Hematopoietic multipotent progenitor cell treated with erythropoietin and hydrocortisone succinate and interleukin-3 and kit ligand, for 15 days (in vitro differentiated cells): ENCODE measurements at places on chromosomes 1 and 21.

GRCh38 chr21:46317710-46318463, 5.8 kb downstream of the C21orf58 start:
- DNase-seq, result peak; percentile 51

- DNase-seq, result peak; percentile 38
Observed at GRCh38 chr1:155093911-155094621, 15.4 kb downstream of the EFNA3 start.

DNA sequence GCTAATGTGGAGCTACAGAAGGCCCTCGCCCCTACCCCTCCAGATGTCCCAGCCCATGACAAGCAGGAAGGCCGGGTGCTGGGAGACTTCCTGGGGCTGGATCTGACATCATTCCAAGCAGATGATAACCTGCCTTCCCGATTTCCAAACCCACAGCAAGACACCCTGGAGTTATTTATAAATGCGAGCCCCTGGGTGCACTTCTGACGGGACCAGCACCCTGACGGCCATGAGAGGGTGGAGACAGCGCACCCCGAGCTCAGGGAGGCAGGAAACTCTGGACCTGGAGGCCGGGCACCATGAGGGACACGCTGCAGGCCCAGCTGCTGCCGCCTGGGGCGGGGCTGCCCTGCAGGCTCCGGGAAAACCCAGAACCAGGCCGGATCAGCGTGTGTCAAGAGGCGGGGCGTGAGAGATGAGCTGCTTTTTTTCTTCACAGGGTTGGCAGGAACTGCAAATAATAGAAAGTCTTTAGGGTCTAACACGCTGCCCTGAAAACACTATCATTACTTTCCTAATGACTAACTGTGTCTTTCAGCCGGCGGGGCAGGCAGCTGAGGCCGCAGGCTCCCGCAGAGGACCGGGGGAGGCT, 2.5 kb upstream of the PCBP3 start:
- DNase-seq, result no peak

DNA sequence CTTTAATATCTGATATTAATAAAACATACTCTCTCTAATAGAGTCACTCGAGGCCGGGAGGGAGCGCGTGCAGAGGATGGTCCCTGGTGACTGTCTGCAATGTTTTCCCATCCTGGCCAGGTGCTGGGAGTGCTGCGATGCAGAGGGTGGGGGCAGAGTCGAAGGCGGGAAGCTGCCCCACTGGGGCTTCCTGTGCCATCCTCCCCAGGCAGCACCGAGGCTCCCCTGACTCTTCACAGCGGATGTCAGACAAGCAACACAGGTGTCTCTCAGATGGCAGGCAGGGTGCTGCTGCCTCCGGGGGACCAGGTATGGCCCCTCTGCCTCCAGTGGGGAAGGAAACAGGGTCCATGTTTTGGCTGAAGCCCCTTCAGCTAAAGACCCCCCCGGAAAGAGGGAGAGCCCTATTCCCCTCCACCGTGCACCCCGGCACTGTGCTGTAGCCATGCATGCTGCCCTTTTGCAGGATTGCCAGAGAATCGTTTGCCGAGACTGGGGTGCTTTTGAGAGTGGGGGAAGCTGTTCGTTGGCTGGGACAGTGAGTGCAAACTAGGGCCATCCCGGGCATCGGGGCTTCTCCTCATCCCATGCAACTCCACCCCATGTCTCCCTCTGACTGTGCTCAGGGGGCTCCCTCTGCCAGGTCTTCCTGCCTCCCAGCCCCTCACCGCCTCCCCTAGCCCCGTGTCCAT, 32.1 kb upstream of the TTC34 start:
- DNase-seq, result no peak

GRCh38 chr1:210582205-210582970, 253.7 kb downstream of the HHAT start:
- DNase-seq, result no peak

DNA sequence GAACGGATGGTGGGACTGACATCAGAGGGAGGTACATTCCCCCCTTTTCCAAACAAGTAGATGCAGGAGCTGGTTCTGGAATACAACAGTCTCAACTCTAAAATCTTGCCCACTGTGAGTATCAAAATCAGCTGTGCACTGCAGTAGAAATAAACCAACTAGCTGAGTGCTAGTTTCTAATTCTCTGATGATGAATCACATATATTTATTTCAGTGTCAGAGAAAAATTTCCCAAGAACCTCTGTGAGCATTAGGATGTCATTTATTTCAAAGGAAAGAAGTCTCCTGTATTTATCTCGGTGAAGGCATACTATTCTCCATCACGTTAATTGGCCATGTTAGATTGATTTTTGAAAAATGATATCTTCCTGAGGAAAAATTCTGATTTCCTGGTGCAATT, 67.1 kb downstream of the LHX9 start:
- no peak for DNase-seq

- DNase-seq, result no peak
Observed at GRCh38 chr1:31639543-31639942, 5.1 kb downstream of the PEF1 start.

DNA sequence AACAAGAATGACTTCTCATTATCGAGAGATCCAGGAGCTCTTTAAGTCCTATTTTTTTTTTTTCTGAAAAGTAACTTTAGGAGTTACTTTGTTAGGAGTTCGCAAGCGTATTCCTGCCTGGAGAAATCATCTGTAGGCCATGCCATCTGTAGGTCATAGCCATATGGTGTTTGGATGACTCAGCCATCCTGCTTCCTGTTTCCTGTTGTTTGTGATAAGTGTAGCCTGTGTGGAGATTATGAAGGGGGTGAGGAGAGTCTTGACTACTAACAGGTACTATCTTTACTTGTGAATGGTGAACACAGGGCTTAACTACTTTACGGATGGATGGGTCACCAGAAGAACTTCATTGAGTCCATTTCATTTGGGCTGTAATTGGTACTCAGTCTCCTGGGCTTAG, 327.2 kb downstream of the PTPRU start:
- DNase-seq, result no peak
